Osteoblast (primary cell): ENCODE measurements at places on chromosomes 3 and 15. TPM values are rescaled to one million over a fixed set of nuclear protein-coding genes. Genes with fewer than 3 reads are reported as not detected.

- no peak for DNase-seq
These were observed 25.9 kb upstream of the SPRED1 start for GRCh38 chr15:38226608-38227266.

- DNase-seq: no peak
These were observed 883.5 kb downstream of the SI start for GRCh38 chr3:164194842-164195241.

The VILL gene
- total RNA-seq: 6.8 and 7.6 TPM in 2 replicates

GRCh38 chr3:105334138-105334882, 32.4 kb upstream of the ALCAM start:
- DNase-seq: no peak

DNA sequence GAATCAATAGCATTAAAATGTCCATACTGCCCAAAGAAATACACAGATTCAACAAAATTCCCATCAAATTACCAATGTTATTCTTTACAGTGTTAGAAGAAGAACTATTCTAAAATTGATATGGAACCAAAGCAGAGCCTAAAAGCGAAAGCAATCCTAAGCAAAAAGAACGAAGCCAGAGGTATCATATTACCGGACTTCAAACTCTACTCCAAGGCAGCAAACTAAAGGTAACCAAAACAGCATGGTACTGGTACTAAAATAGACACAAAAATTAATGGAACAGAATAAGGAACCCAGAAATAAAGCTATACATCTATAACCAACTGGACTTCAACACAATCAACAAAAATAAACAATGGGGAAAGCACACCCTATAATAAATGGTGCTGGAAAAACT, 167.5 kb downstream of the ADAMTS9 start:
- DNase-seq: no peak

- peak; percentile 89 for DNase-seq
These were observed 17.1 kb upstream of the GCNT3 start for GRCh38 chr15:59594493-59594942.

The GPR62 gene
- under 0.01 TPM in 1 of 2 replicates, not detected in the other for total RNA-seq

GRCh38 chr3:132134611-132135010, 99.8 kb upstream of the CPNE4 start:
- peak; percentile 19 for DNase-seq

DNA sequence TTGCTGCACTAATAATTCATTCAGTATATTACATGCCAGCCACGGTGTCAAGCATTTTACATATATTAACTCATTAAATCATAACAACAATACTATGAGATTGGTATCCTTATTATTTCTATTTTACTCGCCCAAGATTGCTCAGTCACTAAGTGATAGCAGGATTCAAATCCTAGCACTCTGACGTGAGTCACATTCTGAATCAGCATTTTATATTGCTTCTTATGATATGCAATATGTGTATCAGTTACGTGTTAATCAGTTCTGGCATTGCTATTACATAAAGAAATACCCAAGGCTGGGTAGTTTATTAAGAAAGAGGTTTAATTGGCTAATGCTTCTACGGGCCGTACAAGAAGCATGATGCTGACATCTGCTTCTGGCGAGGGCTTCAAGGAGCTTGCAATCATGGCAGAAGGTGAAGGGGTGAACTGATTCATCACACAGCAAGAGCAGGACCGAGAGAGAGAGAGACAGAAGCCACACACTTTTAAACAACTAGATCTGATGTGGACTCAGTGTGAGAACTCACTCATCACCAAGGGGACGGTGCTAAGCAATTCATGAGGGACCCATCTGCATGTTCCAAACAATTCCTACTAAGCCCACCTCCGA, 166.5 kb upstream of the TMCO5A start:
- DNase-seq: no peak

The TFRC gene
- 118 and 139 TPM in 2 replicates for total RNA-seq

GRCh38 chr3:8984526-8984925, 21.3 kb upstream of the RAD18 start:
- no peak for DNase-seq

DNA sequence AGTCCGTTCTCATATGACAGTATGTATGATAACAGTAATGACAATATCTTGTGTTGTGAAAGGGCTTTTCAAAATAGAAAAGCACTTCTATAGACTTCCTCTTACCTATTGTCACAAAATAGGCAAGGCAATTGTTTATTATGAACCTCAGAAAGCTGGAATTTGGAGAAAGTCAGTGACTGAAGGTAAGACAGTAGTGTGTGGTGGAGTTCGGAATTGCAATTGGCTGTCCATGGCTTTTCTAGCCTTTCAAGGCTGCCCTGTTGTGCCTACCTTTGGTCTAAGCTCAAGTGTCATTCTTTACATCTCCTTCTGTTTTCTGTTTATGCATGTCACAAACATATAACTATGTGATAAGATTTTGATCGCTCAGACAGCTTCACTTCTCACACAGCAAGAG, 219.3 kb upstream of the NR2E3 start:
- DNase-seq: no peak

GRCh38 chr3:193971261-193971751, 164.6 kb upstream of the HES1 start:
- no peak for DNase-seq

The UACA gene
- 158 and 161 TPM in 2 replicates for total RNA-seq
